ENCODE measurements at places on chromosomes 12 and 14. TPM values are rescaled to one million over a fixed set of nuclear protein-coding genes. Genes with fewer than 3 reads are reported as not detected.

Gene ATG2B
- total RNA-seq = 47.1 TPM

Gene PPP1R1A
- 9.0 TPM for total RNA-seq

Gene LMNTD1
- not detected for total RNA-seq

Gene RBMS2
- 28.6 TPM for total RNA-seq

Gene POTEM
- total RNA-seq = not detected
